ENCODE measurements at places on chromosomes 1 and 21.

GRCh38 chr21:42459082-42459460, 37.0 kb downstream of the RSPH1 start:
- no peak overlapping the region for H3K27ac ChIP-seq
- peaks cover 11% of the 10 kb centered on the region for H3K27me3 ChIP-seq
- H3K36me3 ChIP-seq = no peaks in the 10 kb centered on the region
- no peak overlapping the region for H3K4me3 ChIP-seq
- no peaks in the 10 kb centered on the region for H3K4me1 ChIP-seq
- no peak for DNase-seq

- H3K36me3 ChIP-seq = no peaks in the 10 kb centered on the region
- DNase-seq = no peak
- H3K27me3 ChIP-seq = peaks cover 44% of the 10 kb centered on the region
- H3K4me3 ChIP-seq = no peak overlapping the region
Measured at GRCh38 chr1:21671915-21672314, 2.8 kb upstream of the RAP1GAP start.

GRCh38 chr1:46617108-46617800, 643 bp upstream of the MOB3C start:
- no peaks in the 10 kb centered on the region for H3K27me3 ChIP-seq
- peaks cover 5% of the 10 kb centered on the region for H3K36me3 ChIP-seq
- H3K4me1 ChIP-seq = peaks cover 18% of the 10 kb centered on the region
- DNase-seq = no peak
- peak overlapping the region; percentile 55 for H3K27ac ChIP-seq

- H3K27ac ChIP-seq = no peak overlapping the region
- H3K4me3 ChIP-seq = no peak overlapping the region
- DNase-seq = no peak
- H3K4me1 ChIP-seq = no peaks in the 10 kb centered on the region
- H3K27me3 ChIP-seq = no peaks in the 10 kb centered on the region
Measured at GRCh38 chr1:179241530-179242097, 12.1 kb upstream of the ABL2 start.

GRCh38 chr1:54358503-54359168, 47.6 kb downstream of the SSBP3 start:
- H3K27me3 ChIP-seq = no peaks in the 10 kb centered on the region
- H3K36me3 ChIP-seq = peaks cover 13% of the 10 kb centered on the region
- DNase-seq = no peak
- peaks cover 13% of the 10 kb centered on the region for H3K4me1 ChIP-seq

- no peaks in the 10 kb centered on the region for H3K4me1 ChIP-seq
- H3K27me3 ChIP-seq = peaks cover 14% of the 10 kb centered on the region
- H3K36me3 ChIP-seq = no peaks in the 10 kb centered on the region
- no peak for DNase-seq
- H3K27ac ChIP-seq = no peak overlapping the region
Measured at GRCh38 chr1:245133995-245134715, 20.6 kb upstream of the KIF26B start.

DNA sequence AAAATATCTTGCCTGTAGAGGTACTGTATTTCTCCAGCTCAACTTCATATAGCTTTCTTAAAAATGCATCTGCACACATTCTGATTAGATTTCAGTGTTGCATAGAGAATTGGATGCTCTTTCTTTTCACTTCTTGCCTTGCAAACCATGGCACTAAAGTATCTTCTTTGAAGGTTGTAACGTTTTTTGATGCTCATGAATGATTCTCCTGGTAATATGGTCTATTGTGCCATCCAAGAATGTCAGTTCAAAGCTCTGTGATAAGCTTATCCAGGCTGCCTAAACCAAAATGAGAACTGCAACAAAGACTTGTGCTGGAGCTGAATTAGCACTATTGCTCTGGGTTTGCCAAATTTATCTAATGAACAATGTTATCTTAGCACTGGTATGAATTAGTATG, 1.9 kb downstream of the SGIP1 start:
- peak overlapping the region; percentile 80 for H3K4me3 ChIP-seq
- peaks cover 14% of the 10 kb centered on the region for H3K36me3 ChIP-seq
- H3K27me3 ChIP-seq = no peaks in the 10 kb centered on the region

- no peak overlapping the region for H3K4me3 ChIP-seq
- H3K4me1 ChIP-seq = no peaks in the 10 kb centered on the region
Measured at GRCh38 chr1:14062669-14063068, 362.7 kb downstream of the PRDM2 start.

DNA sequence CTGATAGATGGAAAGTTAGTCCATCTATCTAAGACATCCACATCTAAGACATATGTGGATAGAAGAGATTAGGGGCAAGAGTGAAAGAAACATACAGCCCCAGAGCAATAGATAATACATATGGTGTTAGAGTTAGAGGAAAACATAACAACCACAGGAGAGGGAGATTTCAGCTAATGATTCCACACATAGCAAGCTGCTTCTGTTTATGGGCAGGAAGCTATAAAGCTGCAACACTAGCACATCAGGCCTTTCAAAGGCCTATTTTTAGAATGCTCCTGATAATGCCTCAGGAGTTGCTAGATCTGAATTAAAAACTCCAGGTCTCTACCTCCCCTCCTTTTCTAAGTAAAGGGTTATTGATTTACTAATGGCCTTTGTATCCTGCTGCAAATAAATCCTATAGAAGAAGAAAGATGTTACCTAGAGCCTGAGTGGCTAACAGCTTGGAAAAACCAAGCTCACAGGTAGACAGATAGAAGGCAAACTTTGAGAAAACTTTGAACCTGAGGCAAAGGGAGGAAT, 36.1 kb downstream of the BRINP2 start:
- no peak overlapping the region for H3K4me3 ChIP-seq
- H3K36me3 ChIP-seq = no peaks in the 10 kb centered on the region
- no peaks in the 10 kb centered on the region for H3K27me3 ChIP-seq
- peaks cover 6% of the 10 kb centered on the region for H3K4me1 ChIP-seq

DNA sequence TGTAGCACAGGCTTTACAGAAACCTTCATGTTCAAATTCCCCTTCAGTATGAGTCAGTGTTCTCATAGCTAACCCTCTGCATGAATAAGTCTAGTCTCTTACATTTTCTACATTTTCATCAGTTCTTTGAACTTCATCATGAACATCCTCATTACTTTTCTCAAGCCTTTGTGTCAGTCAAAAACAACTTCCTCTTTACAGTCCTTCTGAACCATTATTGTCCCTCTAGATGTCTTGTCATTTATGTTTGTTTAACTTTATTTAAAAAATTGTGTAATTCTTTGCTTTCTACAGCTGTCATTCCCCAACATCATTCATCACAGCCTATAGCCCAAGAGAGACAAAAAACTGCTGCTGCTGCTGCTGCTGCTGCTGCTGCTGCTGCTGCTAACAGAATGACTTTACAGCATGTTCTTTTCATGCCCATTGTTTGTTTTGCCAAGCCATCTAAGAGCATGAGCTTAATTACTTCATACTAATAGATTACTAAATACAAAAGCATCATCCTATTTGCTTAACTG, 133.1 kb downstream of the LRRC40 start:
- H3K27ac ChIP-seq = peak overlapping the region; percentile 40
- peaks cover 6% of the 10 kb centered on the region for H3K4me1 ChIP-seq
- no peaks in the 10 kb centered on the region for H3K27me3 ChIP-seq
- no peak overlapping the region for H3K4me3 ChIP-seq

DNA sequence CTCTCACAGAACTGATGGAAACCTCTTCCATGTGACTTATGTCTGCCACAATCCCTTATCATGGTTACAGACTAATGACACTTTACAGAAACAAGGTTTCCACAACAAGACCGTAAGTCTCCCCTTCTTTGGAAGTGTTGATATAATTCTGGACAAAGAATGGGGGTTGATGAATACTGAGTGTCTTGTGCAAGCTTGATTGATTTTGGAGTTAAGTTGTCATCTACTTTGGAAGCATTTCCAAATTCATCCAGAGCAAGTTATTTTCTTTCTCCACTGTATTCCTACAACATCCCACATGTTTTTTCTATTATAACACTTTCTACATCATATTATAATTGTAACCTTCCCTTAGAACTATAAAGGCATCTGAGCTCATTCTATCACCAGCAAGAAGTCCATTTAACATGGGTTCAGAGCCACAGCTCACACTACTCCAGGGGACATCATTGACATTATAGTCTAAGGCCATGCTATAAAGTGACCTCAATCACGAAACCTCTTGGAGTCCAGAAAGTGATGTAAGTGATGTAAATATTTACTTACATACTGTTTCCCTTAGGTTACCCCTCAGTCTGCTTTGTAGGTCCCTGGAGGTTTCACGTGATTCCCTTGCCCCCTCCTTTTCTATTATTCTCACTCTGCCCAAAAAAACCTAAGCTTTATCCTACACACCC, 125.7 kb upstream of the PBX1 start:
- no peak for DNase-seq
- H3K4me1 ChIP-seq = no peaks in the 10 kb centered on the region
- H3K27me3 ChIP-seq = no peaks in the 10 kb centered on the region
- no peak overlapping the region for H3K4me3 ChIP-seq

DNA sequence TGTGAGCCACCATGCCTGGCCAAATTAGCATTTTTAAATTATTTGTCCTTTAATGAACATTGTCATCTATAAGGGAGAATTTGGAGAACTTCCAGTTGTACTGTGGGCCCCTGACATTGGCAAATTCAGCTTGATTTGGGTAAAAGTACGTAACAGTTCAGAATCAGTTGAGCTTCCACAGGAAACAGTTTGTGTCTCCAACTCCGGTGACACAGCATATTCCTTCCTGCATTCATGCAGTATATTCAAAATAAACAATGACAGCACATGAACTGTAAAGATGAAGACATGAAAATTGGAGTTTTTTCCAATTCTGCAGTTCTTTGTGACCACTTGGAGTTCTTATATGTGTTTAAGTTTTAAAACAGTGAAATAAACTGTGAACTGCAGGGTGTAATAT, 28.2 kb downstream of the RNF220 start:
- no peaks in the 10 kb centered on the region for H3K36me3 ChIP-seq
- peaks cover 24% of the 10 kb centered on the region for H3K27me3 ChIP-seq
- peak; percentile 56 for DNase-seq
- H3K27ac ChIP-seq = no peak overlapping the region
- no peaks in the 10 kb centered on the region for H3K4me1 ChIP-seq
- H3K4me3 ChIP-seq = no peak overlapping the region

GRCh38 chr1:31095298-31095981, 29.9 kb upstream of the PUM1 start:
- H3K27me3 ChIP-seq = no peaks in the 10 kb centered on the region
- peak; percentile 79 for DNase-seq
- peaks cover 6% of the 10 kb centered on the region for H3K4me1 ChIP-seq
- peak overlapping the region; percentile 82 for H3K27ac ChIP-seq
- H3K4me3 ChIP-seq = no peak overlapping the region

DNA sequence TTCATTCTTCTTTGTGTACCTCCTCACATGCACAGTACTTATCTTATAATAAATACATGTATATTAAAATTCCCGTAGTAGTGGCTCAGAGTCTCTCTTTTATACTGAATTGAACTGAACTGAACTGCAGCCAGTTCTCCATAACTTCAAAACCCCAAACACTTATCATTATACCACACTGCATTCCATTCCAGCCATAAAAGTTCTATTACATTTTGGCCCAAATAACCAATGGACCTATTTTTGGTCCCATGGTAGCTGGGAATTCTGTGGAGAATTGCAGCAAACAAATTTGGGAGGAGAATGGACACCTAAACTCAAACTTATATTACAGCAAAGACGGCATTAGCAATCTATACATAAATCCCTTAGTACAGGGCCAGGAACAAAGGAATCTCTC, 86.6 kb upstream of the C1orf87 start:
- H3K27me3 ChIP-seq = no peaks in the 10 kb centered on the region
- no peaks in the 10 kb centered on the region for H3K4me1 ChIP-seq
- H3K4me3 ChIP-seq = no peak overlapping the region
- DNase-seq = no peak
- H3K27ac ChIP-seq = no peak overlapping the region

- H3K27me3 ChIP-seq = no peaks in the 10 kb centered on the region
- H3K4me1 ChIP-seq = no peaks in the 10 kb centered on the region
- H3K27ac ChIP-seq = no peak overlapping the region
- no peak for DNase-seq
Measured at GRCh38 chr1:14254251-14254650, 344.2 kb upstream of the KAZN start.

GRCh38 chr1:101420406-101420805, 183.6 kb downstream of the S1PR1 start:
- H3K27ac ChIP-seq = no peak overlapping the region
- no peaks in the 10 kb centered on the region for H3K27me3 ChIP-seq
- H3K36me3 ChIP-seq = no peaks in the 10 kb centered on the region
- H3K4me1 ChIP-seq = no peaks in the 10 kb centered on the region
- no peak for DNase-seq
- H3K4me3 ChIP-seq = no peak overlapping the region

- no peaks in the 10 kb centered on the region for H3K27me3 ChIP-seq
- no peak for DNase-seq
- peak overlapping the region; percentile 2 for H3K27ac ChIP-seq
- H3K4me1 ChIP-seq = peaks cover 14% of the 10 kb centered on the region
- peak overlapping the region; percentile 58 for H3K4me3 ChIP-seq
Measured at GRCh38 chr1:27960762-27961645, 1.2 kb downstream of the XKR8 start.

DNA sequence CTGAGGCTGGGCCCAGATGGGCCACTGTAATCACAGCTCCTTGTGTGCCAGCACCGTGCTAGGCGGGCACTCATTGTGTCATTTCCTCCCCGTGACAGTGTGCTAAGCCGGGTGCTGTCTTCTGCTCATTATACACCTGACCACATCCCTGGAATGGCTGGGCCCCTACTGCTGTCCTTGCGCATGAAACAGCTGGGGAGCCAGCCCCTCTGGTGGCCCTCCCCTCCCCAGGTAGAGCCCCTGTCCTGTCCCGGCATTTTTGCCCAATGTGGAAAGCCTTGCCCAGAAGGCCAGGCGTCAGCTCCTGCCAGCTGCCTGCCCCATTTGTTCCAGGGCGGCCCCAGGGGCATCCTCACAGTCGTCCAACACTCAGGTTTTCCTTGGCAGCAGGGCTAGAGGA, 107.4 kb upstream of the CASZ1 start:
- no peak for DNase-seq
- no peaks in the 10 kb centered on the region for H3K4me1 ChIP-seq
- H3K27me3 ChIP-seq = peaks cover 28% of the 10 kb centered on the region

GRCh38 chr1:116252785-116253184, 120.3 kb upstream of the ATP1A1 start:
- no peak overlapping the region for H3K27ac ChIP-seq
- no peaks in the 10 kb centered on the region for H3K36me3 ChIP-seq
- no peak for DNase-seq

DNA sequence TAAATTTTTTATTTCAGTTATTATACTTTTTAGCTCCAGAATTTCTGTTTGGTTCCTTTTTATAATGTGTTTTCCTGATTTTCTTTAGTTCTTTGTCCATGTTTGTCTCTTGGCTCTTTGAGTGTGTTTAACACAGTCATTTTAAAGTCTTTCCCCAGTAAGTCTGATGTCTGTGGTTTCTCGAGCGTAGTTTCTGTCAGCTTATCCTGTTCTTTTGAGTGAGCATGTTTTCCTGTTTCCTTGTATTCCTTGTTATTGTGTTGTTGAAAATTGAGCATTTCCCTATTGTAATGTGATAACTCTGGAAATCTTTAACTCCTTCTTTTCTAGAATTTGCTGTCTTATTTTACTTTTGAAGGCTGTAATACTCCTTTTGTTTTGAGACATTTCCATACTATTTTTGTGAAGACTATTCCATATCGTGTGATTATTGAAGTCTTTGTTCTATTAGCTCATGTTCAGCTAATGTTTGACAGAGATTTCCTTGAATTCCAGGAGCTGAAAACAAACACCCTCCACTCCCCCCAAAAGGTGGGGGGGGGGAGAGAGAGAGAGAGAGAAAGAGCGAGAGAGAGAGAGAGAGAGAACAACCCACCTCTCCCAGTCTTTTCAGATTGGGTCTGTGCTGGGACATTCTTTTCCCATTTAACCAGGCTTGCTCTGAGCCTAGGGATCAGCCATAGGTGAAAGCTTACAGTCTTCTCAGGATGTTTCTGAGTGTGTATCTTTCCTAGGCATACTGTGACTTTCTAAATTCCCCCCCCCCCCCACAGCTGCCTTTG, 38.3 kb downstream of the SDCCAG8 start:
- H3K27ac ChIP-seq = no peak overlapping the region
- H3K27me3 ChIP-seq = no peaks in the 10 kb centered on the region
- H3K4me3 ChIP-seq = no peak overlapping the region
- peaks cover 5% of the 10 kb centered on the region for H3K4me1 ChIP-seq

Measured in IMR-90 (cell line).